ENCODE measurements at places on chromosomes 5 and 9.
A peak's percentile ranks its signal among the peaks of the same experiment; 100 is the strongest.

DNA sequence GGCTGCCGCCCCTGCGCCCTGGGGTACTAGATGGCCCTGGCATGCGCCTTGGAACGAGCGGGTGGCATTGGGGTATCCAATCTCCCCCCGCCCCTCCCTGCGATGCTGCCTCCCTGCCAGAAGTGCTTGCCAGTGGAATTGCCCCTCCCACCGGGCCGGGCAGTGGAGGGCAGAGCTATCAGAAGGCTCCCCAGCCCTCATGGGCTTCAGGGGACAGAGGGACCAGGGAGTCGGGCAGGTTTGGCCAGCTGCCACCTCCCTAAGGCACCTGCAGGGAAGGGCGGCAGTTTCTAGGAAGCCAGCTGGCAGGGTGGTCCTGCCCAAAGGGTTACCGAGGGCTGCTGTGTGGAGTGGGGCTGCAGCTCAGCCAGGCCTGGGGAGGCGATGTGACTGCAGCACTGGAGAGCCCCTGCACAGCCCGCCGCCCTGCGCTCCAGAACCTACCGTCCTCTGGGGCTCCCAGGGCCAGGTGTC is 52.8 kb upstream of the EGFL7 start:
- no peak for DNase-seq

DNA sequence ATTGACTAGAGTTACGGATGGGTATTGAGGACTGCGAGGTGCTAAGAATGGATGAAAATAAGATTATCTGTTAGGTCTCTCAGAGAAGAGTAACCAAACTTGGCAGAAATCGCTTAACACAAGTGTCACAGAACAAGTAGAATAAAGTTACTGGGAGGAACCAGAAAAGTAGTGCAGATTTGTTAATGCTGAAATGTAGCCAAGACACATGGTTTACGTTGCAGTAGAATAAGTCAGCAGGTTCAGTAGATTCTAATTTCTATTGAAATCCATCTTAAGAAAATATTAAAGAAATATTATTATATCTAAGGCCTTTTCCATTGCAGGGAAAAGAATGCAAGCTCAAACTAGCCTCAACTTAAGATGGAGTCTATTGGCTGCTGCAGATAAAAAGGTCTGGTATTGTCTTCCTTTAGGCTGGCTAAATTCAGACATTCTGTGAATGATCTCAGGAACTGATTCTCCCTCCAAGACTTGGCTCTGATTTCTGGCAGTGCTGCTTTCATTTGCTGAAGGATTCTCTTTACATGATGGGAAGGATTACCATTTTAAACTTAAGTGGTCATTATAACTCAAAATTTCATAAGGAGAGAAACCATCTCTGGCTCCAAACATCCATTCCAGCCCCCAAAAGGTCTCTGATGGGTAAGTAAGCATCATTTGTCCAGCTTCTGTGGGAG is 314.9 kb downstream of the MARCHF11 start:
- no peak for DNase-seq

DNA sequence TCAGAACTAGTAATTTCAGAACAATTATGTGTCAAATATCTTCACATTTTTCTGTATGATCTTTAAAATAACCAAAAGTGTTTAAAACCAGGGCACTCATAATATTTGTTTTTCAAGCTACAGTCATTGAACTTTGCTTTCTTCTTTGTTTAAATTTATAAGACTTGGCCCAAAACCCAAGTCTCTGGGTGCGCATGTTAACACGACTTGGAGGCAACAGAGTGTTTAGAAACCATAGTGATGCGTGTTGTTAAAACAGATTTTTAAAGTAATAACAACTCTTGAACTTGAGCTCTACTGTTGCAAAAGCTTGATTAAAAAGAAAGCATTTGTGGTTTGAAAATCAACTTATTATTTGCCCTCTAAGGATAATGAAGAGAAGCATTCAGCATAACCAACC is 26.0 kb upstream of the GRIN3A start:
- DNase-seq = no peak

DNA sequence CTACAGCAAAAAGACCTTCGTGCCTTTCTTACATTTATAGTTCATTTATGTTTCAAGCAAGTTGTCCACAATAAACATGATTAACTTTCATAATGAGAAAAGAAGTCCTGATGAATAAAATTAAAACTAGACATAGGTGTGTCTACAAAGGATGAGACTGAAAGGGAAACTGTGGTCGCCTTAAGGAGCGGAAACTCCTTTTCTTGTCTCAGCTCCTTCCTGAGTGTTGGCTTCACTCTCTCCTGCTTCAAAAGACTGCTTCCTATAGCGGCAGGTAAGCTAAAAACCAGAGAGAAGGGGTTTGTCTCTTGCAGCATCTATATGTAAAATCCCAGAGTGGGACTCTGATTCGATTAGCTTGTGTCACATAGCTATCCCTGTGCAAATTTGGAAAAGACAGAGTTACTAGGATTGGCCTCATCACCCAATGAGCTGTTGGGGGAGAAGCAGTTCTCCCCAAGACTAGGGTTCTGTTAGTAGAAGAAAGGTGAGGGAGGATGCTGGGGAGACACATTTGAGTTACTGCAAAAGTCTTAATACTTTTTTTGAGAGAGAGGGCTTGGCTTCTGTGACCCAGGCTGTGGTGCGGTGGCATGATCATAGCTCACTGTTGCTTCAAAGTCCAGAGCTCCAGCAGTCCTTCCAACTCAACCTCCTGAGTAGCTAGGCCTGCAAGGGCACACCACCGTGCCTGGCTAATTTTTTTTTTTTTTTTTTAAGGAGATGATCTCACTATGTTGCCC is 16.8 kb upstream of the CTSL start:
- DNase-seq = no peak

DNA sequence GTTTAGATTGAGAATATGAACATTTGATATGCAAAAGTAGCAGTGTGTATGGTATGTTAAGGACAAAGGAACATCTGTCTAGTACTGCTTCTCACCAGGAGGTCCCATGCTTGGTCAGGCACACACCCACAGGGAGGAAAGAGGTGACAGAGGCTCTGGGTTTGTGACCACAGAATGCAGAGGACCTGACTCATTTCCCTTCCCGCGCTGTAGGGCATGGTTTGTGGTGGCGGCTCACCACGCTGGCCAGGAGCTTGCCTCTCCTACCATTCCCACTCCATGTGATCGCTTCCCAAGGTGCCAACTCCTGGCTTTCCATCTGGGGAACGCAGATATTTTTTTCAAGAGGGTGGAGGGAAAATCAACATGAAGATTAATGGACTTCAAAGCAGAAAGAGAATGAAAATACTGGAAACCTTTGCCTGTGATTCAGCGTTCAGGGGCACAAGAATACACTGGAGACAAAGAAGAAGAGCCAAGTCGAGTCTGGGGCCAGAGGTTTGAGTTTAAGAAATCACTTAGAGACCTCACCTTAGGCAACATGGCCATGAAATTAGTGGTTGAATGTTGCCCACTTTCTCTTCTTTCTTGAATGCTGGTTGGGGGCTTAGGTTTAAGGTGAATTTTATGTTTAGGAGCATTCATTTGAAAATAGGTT is 477.8 kb downstream of the CCDC171 start:
- DNase-seq = peak; percentile 71

- DNase-seq = no peak
Observed at GRCh38 chr5:40685976-40686486, 6.3 kb downstream of the PTGER4 start.

DNA sequence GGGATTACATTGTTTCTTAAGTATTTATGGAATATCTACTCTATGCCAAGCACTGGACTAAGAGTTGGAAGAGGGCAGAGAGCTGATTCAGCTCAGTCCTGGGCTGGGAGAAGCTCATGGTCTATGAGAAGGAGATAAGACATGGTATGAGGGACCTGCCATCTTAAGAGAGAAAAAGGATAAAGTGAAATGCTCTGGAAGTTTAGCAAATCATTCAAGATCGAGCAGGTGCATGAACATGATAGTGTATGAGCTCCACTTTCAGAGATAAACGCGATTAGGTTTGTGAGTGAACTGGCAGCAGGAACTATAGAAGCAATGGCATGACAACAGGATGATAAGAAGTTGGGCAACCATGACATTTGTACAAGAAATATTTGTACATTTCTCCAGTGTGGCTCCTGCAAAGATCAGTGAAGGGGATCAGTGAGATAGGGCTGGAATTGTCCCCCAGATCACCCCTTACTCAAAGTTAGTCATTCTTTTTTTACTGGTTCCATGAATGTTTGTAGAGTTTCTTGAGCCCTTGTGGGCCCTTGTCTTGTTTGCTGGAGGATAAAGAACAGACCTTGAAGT is 26.6 kb upstream of the CCDC180 start:
- DNase-seq = no peak

DNA sequence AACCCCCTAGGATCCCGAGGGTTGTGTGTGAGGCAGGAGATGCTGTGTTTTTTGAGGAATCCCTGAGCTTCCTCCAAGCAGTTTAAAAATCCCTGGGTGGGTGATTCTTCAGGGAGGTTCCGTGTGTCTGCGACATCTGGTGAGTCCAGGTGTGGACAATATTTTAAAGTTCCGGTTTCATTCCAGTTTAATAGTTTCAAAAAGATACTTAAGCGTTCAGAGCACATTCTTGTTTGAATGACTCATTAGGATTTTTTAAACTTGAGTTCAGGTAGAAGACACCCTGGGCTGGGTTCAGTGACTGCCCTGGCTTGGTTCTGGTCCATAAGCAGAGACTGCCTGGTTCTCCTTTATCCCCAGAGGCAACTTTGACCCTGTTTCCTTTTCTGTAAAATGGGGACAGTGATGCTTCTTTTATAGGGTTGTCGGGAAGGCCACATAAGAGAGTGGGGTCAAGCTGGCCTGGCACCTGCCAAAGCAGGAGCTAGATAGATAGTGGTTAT is 119.2 kb downstream of the RGS3 start:
- no peak for DNase-seq

DNA sequence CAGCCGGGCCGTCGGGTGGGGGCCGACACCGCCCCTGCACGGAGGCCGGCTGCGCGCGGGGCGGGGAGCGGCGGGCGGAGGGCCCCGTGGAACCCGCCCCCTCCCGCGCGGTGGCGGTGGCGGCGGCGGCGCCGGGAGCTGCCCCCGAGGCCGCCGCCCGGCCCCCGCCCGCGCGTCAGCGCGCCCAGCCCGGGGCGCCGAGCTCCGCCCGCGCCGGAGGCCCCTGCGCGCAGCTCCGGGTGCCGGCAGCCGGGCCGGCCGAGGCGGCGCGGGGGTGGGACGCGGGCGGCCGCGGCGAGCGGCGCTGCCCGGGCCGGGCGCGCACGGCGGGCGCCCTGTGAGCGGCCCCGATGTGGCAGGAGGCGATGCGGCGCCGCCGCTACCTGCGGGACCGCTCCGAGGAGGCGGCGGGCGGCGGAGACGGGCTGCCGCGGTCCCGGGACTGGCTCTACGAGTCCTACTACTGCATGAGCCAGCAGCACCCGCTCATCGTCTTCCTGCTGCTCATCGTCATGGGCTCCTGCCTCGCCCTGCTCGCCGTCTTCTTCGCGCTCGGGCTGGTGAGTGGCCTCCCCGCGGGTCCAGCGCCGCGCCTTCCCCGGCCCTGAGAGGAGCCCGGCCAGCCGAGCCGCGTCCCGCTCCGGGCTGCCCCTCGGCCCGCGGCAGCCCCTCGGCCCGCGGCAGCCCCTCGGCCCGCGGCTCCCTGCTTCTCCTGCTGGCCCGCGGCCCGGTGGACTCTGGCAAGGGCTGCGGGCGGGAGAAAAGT is at the start of gene ADCY2:
Gene ADCY2 (plus strand): TSS at position 192 of the 766 bp plus-strand sequence. CDS start 159 bp downstream, at position 351.
- no peak for DNase-seq

- no peak for DNase-seq
Observed at GRCh38 chr5:112647428-112647827, 90.3 kb upstream of the APC start.

DNA sequence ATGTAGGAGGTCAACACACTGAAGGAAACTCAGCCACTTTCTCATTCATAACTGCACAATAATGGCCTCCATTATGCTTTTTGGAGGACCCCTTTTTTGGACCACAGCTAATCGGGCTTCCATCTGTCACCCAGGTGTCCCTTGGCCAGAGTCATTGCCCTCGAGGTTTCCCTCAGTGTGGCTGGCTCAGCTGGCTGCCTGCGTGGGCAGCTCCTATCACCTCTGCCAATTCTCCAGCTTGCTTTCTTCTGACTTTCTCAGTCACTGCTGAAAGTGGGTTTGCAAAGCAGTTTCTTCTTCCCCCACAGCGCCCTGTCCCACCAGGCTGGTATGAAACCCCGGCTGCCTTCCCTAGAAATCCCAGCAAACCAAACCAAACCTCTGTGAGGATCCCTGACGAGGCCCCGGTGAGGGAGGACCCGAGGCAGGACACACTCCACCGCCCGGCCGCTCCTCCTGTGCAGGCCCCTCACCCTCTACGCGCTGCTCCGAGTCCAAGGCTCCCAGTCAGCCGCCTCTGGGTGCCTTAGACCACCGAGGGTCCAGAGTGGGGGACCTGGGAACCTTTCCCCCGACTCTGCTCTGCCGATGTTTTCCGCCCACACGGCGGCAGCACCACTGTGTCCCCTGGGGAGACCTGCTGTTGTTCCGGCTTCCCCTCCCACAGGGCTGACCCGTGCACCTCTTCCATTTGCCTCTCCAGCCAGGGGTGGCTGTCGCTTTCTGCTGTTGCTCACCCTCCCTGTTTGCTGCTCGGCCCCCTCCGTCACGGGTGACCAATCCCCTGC is 109.5 kb downstream of the TENT4A start:
- no peak for DNase-seq

DNA sequence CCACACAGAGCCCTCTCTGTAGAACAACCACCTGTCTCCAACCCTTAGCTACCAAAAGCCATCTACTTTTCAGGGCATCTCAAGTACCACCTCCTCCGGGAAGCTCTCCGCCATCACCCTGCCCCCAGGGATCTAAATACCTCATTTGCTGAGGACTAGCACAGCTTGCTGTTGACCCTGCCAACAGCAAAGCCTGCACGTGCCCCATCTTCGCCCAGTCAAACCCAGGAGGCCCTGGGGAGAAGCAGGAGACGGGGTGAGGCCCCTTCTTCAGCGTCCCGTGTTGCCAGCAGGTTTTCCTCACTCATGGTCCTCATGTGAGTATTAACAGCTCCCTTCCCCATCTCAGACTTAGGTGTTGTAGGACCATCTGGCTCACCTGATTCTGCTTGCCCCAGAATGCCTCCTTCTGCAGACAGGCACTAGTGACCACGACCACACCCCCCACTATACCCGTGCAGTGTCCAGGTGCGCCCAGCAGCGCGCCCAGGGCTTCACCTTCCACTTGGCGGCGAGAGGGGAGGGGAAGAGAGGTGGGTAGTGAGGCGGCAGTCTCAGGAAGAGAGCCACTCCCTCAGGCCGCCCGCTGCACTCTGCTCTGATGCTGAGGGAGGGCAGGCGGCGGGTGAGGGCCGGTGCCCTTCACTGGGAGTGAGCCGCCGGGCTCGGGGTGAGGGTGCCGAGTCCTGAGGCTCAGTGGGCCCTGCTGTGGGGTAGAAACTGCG is 11.1 kb downstream of the VAV2 start:
- no peak for DNase-seq

GRCh38 chr9:14868772-14869583 is 41.2 kb downstream of the FREM1 start:
- no peak for DNase-seq
